Activated CD4-positive, alpha-beta T cell treated with anti-CD3 and anti-CD28 coated beads, Interleukin-10, Interleukin-2, amounts not matched to agents 100 ng/mL and 50 ng/mL, durations not matched to agents 16 hours and 8 hours (primary cell): ENCODE measurements at places on chromosomes 3 and 15.

- DNase-seq = no peak
These were observed 348.4 kb downstream of the EPHB1 start for GRCh38 chr3:135143474-135143873.

DNA sequence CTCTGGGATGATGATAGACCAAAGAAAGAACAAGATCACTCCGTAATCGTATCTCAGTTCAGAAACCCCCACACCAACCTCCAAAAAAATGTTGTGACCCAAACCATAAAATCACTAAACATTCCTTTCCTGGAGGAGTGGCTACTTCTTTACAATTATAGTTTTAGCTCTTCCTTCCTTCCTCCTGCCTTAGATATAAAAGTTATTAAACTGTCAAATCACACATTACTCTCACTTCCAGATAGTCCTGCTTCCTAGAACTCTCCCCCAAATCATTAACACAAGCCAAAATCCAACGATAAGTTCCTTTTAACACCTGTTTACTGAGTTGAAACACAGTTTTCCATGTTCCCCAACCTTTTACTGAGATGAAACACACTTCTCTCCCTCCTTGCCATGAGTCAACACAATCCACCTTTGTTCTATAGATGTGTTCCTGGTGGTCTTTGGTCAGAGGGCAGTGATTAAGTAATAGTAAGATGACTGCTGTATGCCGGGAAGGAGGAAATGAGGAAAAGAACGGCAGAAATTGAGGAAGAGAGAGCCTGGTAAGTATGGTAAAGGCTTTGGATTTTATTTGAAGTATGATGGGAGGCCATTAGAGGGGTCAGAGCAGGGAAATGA, 8.3 kb upstream of the CRYGS start:
- no peak for DNase-seq

DNA sequence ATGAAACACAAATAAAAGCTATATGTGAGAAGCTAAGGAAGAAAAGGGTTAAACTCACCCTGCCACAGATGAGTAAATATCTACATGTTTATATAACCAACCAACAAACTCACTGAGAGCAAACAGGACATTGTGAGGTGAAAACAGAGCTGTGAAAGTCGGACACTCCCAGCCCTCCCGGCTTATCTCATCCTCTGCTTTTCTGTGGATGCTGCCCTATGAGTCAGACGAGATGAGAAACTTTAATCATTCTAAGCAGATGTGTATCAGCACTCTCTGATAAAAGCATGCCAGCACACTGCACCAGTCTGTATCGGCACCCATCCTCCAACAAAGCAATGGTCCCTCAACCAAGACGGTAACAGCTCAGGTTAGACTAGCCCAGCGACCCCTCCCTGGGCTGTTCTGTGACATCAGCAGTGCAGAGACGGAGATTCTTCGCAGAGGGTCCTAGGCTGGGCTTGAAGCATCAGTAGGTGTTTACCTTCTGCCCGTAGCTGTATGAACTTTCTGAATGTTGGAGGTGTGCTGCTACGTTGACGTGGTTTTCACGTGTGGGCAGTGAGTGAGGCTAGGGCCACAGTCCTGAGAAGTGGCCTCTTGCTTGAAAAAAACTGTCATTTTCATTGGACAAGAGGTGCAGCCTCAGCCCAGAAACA, 119.8 kb upstream of the ALDH1A3 start:
- DNase-seq = no peak

DNA sequence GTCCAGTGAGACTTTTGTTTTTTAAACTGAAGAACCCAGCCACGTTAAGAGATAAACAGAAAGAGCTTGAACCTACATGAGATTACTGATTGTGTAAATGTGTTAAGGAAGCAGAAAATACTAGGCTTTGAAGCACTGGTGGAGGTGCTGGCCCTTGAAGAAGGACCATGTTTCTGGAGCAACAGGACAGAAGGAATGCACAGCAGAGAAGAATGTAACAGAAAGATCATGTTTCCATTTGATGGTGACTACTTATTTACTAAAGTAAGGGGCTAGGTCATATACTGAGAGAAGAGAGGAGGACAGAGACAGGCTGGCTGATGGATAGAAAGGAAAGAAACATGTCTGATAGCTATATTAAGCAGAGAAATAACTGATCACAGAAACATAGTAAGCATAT, 88.8 kb downstream of the CLASP2 start:
- DNase-seq = no peak

- no peak for DNase-seq
These were observed 111.7 kb downstream of the FNDC3B start for GRCh38 chr3:172150913-172151650.

DNA sequence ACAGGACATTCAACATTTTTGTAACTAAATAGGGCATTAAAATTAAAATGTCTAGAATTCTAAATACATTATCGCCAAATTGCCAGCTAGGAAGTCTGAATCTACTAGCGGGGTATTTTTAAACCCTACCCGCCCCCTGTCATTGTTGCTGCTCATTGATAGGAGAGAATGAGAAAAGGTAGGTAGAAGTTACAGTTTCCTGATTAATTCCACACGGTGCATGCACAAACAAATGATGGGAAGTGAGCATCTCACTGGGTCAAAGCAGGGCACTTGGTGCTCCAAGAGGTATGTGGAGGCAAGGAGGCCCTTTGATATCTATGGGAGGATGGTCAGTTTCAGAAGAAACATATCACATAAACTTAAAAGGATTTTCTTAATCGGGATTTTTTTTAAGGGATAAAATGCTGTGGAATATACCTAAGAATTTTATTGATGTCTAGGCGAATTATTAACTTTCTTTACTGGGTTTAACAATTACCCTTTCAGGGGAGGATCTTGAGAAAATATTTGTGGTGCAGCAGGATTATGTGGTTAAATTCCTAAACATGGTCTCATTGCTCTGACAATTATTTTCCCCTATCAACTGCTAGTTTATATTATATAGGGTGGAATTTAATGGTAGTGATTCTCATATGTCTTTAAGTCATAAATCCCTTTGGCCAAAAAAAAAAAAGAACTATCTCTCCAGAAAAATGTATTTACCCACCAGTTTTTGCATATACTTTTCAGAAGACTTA, 236.0 kb upstream of the GOLGA6L4 start:
- no peak for DNase-seq

DNA sequence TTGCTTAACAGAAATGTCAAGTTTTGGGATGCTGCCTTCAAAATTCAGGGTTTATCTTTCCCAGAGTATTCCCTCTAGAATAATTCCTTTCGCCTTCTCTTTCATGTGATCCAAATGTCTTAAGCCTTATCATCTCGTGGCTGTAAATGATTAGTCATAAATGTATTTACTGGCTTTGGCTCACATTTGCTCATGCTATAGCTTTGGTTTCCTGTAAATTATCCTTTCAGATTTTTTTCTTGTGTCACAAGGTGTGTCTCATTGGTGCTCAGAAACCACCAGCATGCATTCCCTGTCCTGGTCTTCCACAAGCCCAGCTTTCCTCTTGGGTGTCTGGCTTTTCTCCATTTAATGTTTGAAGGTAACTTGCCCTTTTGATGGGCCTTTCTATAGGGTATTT, 692.7 kb upstream of the ALCAM start:
- DNase-seq = no peak

- no peak for DNase-seq
These were observed 33.8 kb upstream of the ACP3 start for GRCh38 chr3:132283440-132283839.

GRCh38 chr3:119333773-119334509, 39.8 kb downstream of the ARHGAP31 start:
- DNase-seq = no peak

- no peak for DNase-seq
These were observed 54.1 kb upstream of the ACTC1 start for GRCh38 chr15:34849364-34849959.

DNA sequence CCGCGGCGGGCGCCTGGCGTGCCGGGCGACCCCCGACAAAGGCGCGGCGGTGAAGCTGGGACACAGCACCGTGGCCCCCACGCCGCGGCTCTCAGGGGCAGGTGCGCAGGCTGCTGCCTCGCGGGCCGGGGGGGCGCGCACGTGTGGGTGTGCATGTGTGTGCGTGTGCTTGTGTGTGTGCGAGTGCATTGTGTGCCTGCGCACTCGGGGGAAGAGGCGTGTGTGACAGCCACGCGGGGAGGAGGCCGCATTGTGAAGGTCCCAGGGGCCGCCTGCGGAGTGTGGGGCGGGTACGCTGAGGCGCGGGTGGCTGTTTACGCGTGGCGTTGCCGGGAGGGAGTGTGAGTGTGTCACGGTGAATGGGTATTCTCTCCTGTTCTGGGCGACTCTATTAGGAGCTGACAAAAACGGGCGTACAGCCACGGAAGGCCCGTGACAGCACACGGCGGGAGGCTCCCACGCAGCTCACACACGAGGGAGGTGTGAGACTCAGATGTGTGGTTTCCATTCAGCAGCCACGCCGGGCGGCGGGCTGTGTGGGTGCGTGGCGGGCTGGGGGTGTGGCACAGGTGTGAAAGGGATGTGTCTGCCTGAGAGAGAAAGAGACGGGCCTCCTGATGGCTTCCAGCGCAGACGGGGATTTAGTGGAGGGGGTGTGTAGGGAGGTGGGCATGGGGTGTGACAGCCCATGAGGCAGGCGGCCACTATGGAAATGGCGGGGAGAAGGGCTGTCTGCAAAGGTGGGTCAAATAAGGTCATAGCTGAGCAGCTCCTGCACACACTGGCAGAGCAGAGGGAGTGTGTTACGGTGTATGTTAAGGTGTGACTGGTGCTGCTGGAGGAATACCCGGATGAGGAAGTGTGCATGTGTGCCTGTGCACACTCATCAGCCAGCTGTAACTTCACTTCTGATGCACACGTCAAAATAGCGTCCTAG, 750 bp downstream of the PODXL2 start:
- DNase-seq = no peak

DNA sequence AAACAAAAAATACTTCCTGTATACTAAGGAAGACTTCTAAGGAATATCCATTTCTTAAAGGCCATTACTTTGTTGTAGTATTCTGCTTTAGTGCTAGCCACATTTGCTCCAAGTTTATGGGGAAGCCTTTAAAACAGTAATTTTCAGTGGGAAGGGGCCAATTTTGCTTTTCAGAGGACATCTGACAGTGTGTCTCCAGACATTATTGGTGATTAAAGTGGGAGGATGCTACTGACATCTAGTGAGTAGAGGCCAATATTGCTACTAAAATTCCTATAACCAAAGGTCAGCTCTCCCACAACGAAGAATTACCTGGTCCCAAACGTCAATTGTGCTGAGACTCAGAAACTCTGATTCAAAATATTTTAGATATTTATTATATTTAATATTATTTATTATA, 24.8 kb downstream of the SLC28A2 start:
- peak; percentile 22 for DNase-seq

GRCh38 chr3:48528754-48529153, 24.8 kb upstream of the SHISA5 start:
- no peak for DNase-seq

DNA sequence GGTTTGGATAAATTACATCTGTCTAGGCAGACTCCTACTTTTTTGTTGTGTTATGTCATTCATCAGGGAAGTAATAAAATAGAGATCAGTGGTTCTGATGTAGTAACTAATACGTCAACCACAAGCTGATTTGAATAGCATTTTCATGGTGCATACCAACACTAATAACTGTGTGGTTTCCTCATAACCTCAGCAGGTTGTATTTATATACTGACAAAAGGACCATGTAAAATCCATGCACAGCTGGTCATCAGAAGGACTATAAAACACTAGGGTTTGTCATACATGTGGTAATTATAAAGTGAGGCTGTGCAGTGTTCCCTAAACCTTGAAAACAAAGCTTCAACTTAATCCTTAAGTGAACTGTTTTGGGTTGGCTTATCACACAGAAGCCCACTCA, 216.8 kb upstream of the RBMS3 start:
- DNase-seq = no peak

- no peak for DNase-seq
These were observed 32.2 kb upstream of the TM2D3 start for GRCh38 chr15:101684384-101684783.

GRCh38 chr3:188338086-188338485, 184.1 kb downstream of the LPP start:
- no peak for DNase-seq

DNA sequence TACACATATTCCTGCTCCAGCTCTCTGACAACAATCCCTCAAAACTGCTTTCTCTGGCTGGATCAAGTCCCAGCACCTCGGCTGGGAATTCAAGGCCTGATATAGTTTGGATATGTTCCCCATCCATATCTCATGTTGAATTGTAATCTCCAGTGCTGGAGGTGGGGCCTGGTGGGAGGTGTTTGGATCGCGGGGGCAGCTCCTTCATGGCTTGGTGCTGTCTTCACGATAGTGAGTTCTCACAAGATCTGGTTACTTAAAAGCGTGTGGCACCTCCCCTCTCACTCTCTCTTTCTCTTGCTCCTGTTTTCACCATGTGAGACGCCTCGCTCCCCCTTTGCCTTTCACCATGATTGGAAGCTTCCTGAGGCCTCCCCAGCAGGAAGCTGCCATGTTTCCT, 47.4 kb upstream of the SYN2 start:
- DNase-seq = no peak

DNA sequence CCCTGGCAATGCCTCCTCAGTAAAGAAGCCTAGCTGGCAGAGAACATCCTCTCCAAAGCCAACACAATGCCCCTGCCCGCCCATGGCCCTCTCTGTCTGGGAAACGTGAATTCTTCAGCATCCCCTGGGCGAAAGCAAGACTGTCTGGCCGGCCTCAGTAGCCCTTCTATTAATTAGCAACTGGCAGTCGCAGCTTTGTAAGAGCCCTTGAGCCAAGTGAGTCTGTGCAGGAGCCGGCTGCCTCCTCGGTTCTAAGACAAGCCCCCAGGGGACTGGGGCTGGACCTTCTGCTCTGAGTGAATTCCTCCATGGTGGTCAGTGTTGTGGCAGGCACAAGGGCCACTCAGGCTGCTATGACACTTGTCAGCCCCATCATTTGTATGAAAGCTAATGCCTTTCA, 7.4 kb downstream of the HCN4 start:
- no peak for DNase-seq

DNA sequence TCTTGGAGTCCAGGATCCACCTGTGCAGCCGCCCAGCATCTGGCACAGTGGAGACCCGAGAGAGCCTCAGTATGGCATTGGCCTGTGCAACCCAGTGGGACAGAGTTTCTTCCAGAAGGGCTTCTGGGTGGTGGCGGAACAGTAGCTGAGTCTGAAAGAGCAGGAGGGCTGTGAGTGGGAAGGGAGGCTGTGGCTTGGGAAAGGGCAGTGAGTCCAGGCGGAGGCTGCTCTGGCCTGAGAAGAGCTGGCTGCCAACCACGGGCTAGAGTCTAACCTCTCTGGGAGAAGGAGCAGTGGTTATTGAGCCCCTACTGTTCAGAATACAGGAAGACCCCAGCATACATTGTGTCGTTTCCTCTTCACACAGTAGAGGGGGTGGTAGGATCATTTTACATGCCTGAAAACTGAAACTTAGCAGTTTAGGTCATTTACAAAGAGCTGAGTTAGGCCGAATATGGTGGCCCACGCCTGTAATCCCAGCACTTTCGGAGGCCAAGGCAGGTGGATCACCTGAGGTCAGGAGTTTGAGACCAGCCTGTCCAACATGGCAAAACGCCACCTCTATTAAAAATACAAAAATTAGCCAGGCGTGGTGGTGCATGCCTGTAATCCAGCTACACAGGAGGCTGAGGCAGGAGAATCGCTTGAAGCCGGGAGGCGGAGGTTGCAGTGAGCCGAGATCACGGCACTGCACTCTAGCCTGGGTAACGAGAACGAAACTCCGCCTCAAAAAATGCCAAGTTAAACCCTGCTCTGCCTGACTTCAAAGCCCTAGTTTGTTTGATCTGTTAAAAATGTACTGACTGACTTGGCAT, 3.2 kb downstream of the AEN start:
- DNase-seq = peak; percentile 66

- DNase-seq = no peak
These were observed 35.6 kb upstream of the RHCG start for GRCh38 chr15:89531796-89532537.
